Stimulated activated CD8-positive, alpha-beta memory T cell treated with anti-CD3 and anti-CD28 coated beads, Interleukin-15, amount 100 ng/mL, for 24 hours (primary cell): ENCODE measurements at places on chromosomes 7 and 10.

GRCh38 chr10:90167174-90168064 is 466.0 kb downstream of the KIF20B start:
- no peak for DNase-seq

GRCh38 chr10:102416283-102416682 is 2.3 kb downstream of the PSD start:
- no peak for DNase-seq

- DNase-seq, result no peak
Observed at GRCh38 chr7:74012842-74013249, 15.1 kb upstream of the ELN start.

GRCh38 chr7:47147213-47147631 is 434.7 kb downstream of the TNS3 start:
- no peak for DNase-seq

GRCh38 chr7:4030346-4030950 is 651.6 kb upstream of the FOXK1 start:
- DNase-seq, result no peak

- no peak for DNase-seq
Observed at GRCh38 chr10:42734536-42734935, 48.1 kb upstream of the BMS1 start.

GRCh38 chr7:111953611-111954010 is 252.6 kb downstream of the DOCK4 start:
- DNase-seq, result no peak

GRCh38 chr10:127449490-127449889 is 99.6 kb upstream of the NPS start:
- DNase-seq, result no peak

DNA sequence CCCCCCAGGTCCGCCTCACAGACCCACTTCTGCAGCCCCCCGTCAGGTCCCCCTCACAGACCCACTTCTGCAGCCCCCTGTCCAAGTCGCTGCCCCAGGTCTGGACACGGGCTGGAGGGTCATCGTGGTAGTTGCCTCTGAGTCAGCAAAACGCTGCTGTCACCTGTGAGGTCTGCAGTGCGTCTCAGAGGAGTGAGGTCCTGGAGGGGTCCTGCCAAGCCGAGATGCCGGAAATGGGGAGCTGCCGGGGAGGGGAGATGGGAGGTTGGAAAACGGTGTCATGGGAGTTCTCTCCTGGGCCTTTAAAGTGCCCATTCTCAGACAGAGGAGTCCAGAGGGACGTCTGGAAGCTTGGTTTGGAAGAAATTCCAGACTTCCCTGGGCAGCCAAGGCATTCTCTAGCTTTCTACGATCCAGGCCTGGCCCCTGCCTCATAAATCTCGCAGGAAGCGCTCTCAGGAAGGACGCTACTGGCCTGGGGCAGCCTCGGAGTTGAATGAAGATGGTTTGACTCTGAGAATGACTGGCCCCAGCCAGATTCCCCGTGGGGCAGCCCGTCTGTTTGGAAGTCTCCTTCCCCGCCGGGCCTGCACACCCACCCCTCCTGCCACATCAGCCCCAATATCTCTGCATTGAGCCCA is 38.7 kb downstream of the CALML3 start:
- DNase-seq, result no peak

DNA sequence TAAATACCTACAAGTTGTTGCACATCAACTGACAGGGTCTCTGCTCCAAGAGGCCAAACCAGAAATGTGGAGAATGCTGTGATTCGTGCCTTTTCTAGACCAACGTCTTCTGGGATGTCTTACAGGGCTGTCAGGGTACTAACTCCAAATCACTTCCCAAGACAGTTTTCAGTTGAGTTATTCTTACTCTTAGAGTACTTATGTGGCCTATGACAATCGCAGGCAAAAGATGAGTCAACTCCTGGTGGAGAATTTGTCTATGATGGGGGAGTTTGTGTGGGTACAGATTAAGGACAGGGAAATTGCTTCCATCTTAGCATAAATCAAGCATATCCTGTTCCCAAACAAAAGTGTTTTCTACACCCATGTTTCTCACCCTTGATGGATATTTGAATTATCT is 734.8 kb downstream of the TNS3 start:
- no peak for DNase-seq

- DNase-seq, result no peak
Observed at GRCh38 chr10:11602358-11602757, 9.1 kb downstream of the USP6NL start.
